ENCODE measurements at places on chromosomes 12 and 14.

- no peak for DNase-seq
Measured at GRCh38 chr12:105202202-105202601, 33.8 kb downstream of the APPL2 start.

- peak; percentile 75 for DNase-seq
Measured at GRCh38 chr14:41873686-41874317, 267.1 kb downstream of the LRFN5 start.

- no peak for DNase-seq
Measured at GRCh38 chr12:72246370-72246769, 25.8 kb upstream of the TRHDE start.

DNA sequence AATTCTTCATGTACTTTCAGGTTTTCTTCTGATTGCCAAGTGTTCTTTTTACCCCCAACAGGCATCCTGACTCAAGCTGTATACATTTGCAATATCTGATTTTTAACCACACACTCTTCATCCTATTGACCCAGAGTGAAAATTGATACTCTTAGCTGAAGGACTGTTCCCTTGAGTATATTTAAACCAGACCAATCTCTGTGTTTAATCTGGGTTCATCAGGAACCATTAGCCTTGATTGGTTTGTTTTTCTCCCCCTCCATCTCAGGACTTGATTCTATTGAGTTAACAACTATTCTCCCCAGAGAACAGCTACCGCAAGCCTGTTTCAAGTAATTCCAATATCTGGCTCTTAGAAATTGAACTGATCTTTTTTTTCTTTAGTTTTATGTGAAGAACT, 222.3 kb upstream of the NOVA1 start:
- DNase-seq = peak; percentile 50

DNA sequence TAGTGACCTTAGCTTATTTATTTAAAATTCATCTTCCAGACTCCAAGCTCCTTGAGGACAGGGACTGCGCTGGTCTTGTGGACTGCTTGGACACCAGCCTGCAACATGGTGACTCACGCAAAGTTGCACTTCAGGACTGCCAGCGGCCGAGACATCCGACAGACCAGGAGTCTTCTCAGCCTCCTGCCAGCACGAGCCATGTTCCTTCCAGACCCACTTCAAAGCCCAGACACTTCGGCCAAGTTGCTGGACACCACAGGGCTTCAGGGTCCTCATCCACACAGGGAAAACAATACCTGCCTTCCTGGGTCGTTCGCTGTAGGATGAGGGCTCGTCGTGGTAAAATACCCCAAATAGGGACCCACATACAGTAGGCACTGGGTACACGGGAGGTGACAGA, 88.7 kb downstream of the BCL11B start:
- no peak for DNase-seq

- no peak for DNase-seq
Measured at GRCh38 chr12:105982022-105982421, 156.7 kb downstream of the NUAK1 start.

- DNase-seq = no peak
Measured at GRCh38 chr14:39265806-39266524, 32.2 kb downstream of the MIA2 start.

DNA sequence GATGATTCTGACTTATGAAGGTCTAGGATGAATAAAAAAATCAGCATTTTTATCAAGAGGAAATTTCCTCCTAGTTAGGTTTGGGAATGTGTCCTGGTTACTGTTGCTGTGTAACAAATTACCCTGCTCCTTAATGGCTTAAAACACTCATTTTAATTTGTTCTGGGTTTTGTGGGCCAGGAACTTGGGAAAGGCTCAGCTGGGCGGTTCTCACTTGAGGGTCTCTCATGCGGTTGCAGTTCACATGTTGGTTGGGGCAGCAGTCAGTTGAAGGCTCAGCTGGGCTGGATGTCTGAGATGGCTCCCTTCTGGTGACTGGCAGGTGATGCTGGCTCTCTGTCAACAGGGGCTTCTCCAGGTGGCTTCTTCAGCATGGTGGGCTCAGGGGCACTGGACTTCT, 214.6 kb downstream of the RBM19 start:
- no peak for DNase-seq

GRCh38 chr12:121781484-121781997, 11.9 kb downstream of the RHOF start:
- no peak for DNase-seq

DNA sequence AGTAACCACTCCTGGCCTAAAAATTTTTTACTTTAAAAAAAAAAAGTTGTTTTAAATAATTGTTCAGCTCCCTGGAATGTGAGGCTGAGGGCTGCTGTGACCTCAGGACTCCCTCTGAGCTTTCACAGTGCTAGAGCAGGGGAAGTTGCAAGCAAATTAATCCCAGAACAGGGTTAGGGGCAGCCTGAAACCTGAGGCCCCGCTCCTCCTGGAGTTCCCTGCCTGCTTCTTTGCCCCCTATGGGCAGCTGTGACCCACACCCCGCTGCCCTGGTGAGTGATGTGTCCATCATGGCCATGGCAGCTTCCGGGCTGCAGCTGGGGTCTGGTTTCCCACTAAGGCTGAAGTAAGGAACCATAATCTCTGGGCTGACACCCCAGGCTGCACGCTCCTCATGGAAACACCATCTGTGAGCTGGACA, 9.5 kb downstream of the RITA1 start:
- DNase-seq = no peak

- DNase-seq = no peak
Measured at GRCh38 chr14:32934073-32934880, 4.4 kb upstream of the NPAS3 start.

- DNase-seq = no peak
Measured at GRCh38 chr12:121592320-121592719, 11.5 kb upstream of the KDM2B start.
